Renal pelvis (tissue), 12 donors: ENCODE measurements at places on chromosomes 3 and 15.

- peak; percentile 20 for DNase-seq
Measured at GRCh38 chr15:71011503-71012155, 103.6 kb upstream of the THSD4 start.

DNA sequence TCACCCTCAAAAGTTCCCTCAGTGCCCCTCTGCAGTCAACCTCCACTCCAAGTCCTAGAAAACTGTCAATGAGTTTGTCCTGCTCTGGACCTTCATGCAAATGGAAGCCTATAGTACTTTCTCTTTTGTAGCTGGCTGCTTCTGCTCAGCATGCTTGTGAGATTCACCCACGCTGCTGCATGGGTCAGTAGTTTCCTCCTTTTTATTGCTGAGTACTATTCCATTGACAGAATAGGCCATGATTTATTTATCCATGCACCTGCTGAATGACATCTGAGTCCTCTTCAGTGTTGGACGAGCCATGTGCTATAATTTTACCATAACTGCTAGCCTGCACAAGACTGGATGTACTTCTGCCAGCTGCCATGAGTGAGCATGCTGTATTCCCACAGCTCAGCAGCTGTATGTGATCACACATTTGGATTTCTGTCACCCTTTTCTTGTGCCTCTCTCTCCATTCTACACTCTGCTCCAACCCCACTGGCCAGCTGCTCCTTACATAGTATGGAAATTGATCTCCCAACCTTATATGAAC is 26.3 kb downstream of the CDCP1 start:
- DNase-seq = no peak

DNA sequence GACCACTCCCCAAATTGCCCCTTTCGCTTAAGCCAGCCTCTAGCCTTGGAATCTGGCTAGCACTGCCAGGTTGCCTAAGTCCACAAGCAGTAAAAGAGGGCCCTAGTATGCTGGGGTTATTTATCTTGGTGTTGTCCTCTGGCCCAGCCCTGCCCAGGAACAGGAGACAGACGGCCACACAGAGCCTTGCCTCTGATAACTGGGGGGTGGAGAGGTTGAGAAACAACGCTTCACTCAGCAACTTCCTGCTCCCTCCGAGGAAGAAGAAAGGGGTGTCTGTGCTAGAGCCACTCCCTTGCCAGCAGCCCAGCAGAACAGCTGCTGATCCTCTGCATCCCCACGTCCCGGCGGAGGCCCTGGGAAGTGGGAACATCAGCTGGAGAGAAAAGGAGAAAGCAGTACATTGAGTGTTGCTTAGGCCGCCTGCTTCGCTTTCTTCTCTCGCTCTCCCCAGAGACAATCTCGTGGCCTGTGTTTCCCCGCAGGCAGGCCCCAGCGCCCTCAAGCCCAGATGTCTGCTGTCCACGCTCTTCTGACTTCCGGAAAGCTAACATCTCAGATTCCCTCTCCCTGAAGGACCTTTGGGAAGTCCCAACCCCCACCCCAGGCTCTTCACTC is 22.6 kb upstream of the C3orf70 start:
- peak; percentile 51 for DNase-seq

DNA sequence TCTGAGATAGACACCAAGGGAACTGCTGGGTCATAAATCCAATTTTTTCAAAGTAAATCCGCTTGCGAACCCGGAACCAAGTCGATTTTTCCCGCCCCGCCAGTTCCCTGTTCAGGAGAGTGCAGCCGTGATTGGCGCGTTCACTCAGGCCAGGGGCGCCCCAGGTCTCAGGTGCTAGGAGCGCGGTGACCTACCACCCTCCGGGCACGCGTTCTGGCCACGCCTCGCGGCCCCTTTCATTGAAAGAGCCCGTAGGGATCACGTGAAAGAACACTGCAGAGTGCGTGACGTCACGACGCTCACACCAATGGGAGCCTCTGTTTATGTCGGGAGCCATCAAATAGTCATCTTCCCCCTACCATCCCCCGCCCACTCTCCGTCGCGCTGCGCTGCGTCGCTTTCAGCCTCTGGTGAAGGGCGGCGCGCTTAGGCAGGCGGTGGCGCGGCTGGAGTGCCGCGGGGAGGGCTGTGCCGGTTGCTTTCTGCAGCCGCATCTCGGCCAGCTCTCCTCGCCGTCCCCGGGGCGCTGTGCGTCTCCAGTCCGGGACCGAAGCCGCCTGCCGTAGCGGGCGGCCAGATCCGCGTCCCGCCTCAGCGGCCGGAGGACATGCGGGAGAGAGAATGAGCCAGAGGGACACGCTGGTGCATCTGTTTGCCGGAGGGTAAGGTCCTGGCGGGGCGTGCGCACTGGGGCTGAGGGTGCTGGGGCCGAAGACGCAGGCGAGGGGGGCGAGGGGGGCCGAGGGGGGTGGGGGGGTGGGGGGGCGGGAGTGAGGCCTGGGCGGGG is at the start of gene SLC25A36:
TSS of gene SLC25A36 (plus strand) at position 403 of the 787 bp plus-strand sequence. CDS start at position 622, 219 bp downstream.
- DNase-seq = peak; percentile 99

DNA sequence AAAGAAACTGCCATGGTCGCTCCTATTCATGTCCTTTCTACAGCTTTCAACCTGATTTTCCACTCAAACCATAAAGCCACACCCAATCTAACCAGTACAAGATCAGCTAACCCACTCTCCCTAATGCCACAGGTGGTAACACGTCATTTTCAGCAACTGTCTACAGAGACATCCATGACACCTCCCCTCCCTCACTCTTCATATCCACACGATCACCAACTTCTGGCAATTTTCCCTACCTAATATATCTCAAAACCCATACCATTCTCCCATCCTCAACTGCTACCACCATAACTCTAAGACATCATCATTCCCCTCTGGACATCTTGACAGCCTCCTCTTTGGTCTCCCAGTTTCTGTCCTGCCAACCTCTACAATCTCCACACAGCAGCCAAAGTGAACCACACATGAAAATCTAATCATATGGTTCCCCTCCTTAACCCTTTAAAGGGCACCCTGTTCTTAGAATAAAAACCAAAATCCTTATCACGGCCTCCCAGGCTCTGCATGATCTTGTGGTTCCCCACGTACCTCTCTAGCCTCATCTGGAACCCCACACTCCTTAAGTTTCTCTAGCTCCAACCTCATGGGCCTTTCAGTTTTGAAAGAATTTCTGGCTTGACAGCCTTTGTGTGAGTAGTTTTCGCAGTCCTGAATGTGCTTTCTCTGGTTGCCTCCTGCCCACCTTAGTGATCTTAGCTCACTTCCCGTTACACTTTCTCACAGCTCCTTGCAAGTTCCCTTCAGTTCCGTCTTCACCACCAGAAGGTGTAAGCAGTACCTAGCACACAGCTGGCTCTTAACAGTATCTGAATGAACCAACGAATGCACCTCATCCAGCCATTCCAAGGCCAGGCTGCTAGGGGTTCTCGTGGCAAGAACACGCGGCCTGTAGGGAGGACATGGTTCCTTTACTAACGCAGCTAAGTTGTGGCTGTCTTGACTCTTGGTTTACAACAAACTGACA is 33.4 kb downstream of the SPINK8 start:
- no peak for DNase-seq

DNA sequence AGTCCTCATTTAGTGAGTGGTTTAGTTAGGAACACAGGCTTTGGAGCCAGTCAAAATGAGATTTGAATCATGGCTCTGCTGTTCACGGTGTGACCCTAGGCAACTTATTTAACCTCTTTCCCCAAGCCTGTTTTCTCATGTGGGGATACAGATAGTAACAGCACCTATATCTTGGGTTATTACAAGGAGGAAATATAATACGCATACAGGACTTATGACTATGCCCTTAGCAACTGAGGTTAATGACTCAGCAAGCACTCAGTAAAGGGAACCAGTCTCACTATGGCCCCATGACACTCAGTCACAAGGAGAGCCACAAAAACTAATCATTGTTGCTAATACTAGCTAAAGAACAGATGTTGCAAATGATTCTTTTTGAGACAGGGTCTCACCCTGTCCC is 45.9 kb downstream of the SUMF1 start:
- no peak for DNase-seq

DNA sequence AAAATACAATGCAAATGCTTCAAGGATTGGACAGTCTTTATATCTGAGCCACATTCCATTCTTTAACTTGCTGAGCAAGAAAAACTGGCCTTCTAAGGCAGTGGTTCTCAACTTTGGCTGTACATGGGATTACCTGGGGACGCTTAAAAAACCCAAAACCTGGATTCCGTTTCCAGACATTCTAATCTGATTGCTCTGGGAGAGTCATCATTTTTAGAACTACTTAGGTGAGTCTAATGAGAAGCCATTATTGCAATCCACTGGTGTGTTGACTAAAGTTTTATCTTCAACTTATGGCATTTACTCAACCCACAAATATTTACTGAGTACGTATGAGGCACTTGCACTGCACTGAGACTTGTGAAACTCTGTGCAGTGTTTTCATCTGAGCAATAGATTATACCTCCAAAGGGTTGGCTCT is 195.7 kb upstream of the ATP11B start:
- peak; percentile 23 for DNase-seq

DNA sequence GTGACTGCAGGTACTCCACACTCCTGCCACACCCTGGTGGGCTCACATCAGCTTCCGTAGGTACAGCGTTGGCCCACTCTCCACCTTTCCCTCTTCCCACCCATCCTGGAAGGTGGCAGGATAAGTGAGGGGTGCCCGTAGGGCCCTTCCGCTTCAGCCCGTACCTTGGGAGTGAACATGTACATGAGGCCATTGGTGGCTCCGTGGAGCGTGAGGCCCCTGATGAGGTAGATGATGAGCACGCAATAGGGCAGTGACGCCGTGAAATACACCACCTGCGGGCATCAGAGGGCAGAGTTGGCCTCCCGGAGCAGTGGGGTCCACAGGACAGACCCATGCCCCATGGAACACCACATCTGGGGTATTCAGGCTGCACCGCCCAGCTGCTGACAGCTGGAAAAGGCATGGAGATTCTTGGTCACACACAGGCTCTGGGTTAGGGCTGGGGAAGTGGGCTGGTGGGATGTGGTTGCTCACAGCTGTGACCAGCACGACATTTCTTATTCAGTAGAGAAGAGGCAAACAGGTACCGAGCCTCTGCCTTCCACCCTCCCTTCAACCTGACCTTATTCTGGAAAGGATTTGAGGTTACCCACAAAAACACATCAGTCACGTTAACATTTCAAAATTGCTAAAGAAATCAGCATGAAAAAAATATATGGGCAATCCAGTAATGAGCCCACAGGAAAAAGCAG is 23.8 kb downstream of the SLC6A20 start:
- DNase-seq = no peak

GRCh38 chr3:44248152-44248551 is 6.5 kb downstream of the TOPAZ1 start:
- DNase-seq = no peak
